Fibroblast of skin of abdomen (primary cell): ENCODE measurements at places on chromosomes 16 and 17.
A peak's percentile ranks its signal among the peaks of the same experiment; 100 is the strongest.

- DNase-seq, result no peak
Observed at GRCh38 chr16:71387045-71387871, 28.7 kb downstream of the CALB2 start.

GRCh38 chr17:73800893-73801292 lies 156.6 kb upstream of the SDK2 start:
- DNase-seq, result no peak

DNA sequence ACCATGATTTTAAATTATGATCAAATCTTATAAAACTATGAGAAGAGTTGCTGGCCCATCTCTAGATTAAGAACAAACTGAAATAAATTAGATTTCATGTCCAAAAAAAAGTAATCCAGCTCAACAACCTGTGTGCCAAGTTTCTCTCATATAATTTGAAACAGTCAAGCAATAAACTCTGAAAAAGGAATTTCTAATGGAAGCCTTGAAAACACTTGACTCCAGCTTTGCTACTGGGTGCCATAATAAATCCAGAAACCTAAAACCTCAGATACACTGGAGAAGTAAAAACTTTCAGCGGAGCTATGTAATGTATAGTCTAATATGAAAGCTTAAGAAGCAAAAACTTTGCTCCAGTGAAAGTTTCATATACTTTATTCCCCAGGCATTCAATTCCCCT lies 25.5 kb downstream of the RPGRIP1L start:
- no peak for DNase-seq

DNA sequence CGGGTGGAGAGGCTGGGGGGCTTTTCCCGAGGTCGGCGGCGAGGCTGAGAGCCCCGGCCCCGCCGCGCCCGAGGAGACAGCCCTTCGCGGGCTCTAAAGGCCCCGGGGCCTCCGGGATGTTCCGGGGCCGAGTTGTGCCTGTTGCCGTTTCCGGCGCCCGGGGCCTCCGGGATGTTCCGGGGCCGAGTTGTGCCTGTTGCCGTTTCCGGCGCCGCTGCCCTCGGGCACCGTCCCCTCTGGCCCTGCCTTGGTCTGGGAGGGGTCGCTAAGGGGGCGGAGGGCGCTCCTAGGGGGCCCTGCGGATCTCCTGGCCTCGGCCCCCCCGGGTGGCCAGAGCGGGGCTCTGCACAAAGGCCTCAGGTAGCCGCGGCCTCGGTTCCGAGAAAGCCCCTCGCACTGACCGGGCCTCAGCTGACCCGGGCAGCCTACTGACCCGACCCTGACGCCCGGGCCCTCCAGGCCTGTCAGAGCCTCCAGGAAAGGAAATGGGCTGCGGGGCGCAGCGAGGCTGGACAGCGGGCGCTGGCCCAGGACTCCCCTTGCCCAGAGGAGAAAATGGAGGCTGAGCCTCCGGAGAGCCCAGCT lies 24.2 kb downstream of the ACTG1 start:
- no peak for DNase-seq

GRCh38 chr17:21252796-21253645 lies at the start of gene NATD1:
TSS of gene NATD1 (minus strand) at chr17:21253410. CDS start at chr17:21253264, 146 bp downstream.
- DNase-seq, result peak; percentile 80

DNA sequence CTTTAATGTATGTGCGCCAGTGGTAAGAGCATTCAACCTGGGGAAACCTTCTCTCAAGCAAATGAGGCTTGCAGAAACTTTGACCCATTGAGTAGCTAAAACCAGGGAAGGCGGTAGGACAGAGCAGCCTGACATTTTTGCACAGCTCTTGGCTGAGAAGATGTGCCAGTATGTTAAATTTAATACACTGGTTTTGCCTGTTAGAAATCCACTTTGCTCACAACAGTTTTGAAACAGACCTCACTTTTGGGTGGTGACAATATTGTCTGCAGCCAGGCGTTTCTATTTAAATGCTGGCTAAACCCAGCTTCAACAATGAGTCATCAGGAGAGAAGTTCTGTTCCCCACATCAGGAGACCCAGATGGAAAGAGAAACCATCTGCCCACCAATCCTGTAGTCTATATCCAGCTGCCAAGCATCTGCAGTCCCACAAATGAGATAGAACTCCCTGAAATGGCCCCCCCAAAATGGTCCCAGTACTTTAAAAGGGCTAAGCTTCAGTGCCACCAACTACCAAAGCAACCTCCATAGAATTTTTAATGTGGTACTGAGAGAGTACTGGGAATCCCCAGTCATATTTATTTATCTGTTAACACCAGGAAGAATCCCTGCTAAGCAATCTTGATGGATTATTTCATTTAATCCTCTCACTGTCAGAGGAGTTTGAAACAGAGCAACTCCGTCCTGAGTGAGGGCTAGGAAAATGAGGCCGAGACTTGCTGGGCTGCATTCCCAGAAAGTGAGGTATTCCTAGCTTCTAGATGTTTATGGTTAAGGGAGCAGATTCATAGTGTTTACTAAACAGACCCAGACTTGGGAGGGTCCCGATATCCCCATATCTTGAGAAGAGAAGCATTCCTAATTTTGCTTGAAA lies 29.0 kb upstream of the CLEC3A start:
- DNase-seq, result peak; percentile 76

DNA sequence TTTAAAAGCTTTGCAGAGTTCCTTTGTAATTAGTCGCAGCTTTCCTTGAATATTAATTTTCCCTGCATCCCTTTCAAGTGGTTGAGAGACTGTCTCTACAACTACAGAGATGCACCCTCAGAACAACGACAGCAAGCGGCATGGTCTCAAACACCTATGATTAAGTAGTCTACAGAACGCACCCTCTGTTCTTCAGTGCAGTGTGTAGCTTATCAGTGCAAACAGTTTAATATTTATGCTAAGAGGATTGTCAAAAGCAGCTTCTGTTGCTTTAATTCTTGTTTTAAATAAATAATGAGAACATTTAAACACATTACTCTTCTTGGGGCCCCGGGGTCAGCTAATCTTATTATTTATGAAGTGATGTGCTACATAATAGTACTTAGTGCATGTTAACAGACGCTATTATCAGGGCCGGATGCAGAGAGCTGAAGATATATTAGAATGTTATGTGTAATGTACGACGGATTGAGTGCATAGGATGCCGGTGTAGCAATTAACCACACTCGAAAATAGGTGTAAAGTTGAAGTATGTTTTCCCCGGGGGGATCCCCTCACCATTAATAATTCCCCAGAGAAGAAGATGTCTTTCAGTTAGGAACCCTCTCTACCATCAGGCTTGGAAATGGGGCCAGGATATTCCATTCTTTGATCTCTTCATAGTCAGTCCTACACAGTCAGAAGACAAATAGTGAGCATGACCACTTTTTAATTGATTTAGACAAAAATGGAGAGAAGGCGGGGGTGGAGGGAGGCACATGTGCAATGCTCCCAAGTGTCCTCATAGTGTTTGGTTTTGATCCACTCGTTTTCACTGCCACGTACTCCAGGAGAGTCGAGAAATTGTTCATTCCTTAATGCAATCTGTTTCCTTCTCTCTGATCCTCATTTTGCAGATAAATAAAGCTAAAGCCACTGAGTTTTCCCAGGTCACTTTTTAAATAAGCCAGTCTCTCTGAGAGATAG lies 176.3 kb downstream of the IRX3 start:
- DNase-seq, result no peak

DNA sequence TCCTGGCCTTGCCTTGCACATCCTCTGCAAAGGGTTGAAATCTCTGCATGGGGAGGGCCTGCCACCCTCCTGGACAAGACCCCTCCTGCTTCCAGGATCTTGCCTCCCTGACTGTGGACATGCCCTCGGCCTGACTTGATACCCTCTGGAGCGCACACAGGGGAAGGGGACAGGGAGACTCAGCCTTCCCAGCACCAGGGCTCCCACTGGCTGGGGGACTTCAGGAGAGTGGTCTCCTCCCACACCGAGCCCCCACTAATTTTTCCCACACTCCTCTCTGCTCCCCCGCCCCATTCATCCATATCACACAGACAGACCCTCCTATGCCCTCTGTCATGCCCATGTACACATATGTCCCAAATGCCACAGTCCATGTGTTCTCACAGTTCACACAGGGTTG lies 14.3 kb downstream of the SGCA start:
- peak; percentile 48 for DNase-seq

DNA sequence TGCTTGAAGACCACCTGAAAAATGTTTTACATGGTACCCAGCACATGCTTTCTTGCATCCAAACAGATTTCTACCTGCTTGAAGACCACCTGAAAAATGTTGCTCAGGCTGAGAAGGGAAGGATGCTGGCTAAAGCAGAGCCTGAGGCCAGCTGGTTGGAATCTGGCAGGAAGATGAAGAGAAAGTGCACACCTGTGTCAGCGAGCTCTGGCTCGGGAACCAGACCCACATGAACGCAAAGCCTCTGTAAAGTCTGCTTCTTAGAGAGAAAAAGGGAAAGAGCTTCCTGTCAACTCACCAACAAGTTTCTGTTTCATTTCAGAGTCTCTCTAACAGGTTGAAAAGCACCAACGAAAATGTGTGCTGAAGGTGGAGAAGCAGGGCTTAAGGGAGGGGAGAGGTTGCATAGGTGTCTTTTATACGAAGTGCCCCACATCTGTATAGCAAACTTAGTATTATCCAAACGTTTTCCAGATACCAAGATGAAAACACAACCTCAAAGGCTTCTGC lies 226.0 kb downstream of the TOX3 start:
- DNase-seq, result no peak

GRCh38 chr17:11269210-11269609 lies 28.2 kb downstream of the SHISA6 start:
- no peak for DNase-seq

DNA sequence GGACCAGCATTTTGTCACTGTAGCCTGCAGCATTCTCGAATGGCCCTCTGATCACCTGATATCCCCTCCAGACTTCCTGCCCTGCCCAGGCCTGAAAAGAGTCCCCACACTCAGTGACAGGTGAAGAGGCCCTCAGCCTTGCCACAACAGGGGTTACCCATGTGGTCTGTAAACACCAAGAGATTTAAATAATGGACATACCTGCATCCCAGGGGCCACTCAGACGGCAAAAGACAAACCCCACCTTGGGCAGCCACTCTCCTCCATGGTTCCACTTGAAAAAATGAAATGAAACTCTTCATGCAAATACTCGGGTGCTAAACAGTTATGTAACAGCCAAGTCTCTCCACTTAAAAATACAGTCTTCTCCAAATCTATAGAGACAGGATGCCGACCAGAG lies 22.9 kb upstream of the PECAM1 start:
- no peak for DNase-seq

GRCh38 chr17:65181237-65182061 lies 44.3 kb downstream of the RGS9 start:
- DNase-seq, result no peak

GRCh38 chr16:82639666-82640336 lies 13.0 kb downstream of the CDH13 start:
- DNase-seq, result peak; percentile 57

- DNase-seq, result peak; percentile 73
Observed at GRCh38 chr16:85286066-85286831, 174.0 kb upstream of the CIBAR2 start.

DNA sequence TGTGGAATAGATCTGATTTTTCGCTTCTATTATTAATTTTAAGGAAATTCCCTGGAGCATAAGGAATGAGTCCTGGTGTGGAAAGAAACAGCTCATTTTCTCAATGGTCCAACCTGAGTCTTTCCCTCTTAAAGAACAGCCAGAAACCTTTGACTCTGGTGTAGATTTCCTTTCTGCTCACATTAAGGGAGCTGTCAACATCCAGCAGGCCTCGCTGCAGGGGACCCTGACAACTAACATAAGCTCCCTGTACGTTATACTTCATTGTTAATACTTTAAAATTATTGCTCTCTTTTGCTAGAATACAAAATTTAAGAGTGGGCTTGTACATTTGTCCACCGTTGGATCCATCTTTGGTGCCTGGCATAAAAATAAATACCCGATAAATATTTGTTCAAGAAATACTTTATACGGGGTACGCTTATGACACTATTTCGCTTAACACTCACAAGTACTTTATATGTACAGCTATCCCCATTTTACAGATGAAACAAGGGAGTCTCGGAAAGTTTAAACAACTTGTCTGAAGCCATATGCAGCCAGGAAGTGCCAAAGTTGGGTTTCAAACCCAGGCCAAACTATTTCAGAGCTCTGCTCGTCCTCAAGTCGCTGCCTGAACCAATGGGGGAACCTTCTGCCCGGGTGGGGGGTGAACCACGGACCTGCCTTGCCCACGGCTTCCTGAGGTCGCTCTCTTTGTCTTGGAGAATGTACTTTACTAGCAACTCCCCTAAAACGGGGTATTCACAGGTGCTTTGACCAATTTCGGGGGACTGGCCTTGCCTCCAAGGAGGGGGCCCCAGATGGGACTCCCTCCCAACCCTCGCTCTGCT lies 611 bp downstream of the SMARCE1 start:
- peak; percentile 45 for DNase-seq

DNA sequence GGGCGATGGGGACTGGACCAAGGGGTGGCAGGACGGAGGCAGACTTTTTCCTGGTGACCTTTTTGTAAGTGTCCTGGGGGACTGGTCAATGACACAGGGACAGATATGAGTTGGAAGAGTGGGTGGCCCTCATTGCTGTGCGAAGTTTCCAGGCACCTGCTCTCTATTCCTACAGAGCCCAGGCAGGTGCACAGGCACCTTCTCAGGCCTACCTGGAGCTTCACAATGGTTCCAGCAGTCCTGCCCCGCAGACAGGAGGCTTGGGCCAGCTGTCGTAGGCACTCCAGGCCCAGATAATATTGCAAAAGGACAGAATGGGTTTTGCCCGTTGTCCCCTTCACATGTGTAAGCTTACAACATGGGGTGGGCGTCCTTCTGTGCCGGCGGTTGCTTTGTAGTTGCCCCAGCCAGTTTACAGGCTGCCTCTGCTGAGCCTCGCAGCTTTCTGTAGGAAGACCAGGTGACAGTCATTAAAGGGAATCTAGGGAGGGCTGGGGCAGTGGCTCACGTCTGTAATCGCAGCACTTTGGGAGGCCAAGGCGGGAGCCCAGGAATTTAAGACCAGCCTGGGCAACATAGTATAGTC lies 84.3 kb downstream of the ARHGAP23 start:
- no peak for DNase-seq

- DNase-seq, result no peak
Observed at GRCh38 chr17:9798724-9799123, 7.3 kb upstream of the DHRS7C start.

GRCh38 chr16:102060-102855 lies 24.2 kb downstream of the MPG start:
- DNase-seq, result no peak

DNA sequence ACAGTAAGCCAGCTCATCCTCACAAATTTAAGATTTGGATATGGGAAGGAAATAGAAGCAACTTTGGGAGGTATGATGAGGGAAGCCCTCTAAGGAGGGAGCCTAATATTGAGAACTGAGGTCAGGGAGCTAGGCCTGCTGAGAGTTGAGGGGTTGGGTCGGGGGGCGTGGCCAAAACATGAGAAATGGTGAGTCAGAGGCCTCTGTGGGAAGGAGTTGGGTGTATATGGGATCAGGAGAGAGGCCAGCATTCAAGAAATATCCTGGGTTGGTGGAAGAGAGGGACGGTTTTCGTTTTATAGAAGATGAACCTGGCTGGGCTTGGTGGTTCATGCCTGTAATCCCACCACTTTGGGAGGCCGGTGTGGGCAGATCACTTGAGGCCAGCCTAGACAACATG lies 48.4 kb downstream of the CLEC16A start:
- DNase-seq, result peak; percentile 74
